ENCODE measurements at places on chromosomes 7 and 10.

DNA sequence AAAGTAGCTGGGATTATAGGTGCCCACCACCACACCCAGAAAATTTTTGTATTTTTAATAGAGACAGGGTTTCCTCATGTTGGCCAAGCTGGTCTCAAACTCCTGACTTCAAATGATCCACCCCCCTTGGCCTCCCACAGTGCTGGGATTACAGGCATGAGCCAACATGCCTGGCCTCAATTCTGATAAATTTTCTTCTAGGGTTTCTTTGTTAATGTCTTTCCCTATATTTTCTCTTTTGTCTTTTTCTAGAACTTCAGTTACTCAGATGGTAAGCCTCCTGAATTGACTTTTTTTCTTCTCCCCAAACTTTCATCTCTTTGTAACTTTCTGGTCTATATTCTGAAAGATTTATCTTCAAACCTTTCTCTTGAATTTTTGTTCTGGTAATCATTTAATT, 12.7 kb upstream of the SMURF1 start:
- no peak for DNase-seq

DNA sequence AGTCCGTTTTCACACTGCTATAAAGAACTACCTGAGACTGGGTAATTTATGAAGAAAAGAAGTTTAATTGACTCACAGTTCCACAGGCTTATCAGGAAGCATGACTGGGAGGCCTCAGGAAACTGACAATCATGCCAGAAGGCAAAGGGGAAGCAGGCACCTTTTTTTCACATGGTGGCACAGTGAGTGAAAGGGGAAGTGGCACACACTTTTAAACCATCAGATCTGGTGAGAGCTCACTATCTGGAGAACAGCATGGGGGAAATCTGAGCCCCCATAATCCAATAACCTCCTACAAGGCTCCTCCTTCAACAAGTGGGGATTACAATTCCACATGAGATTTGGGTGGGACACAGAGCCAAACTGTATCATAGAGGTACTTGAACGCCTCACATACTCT, 30.0 kb downstream of the AGR3 start:
- DNase-seq: peak; percentile 53

DNA sequence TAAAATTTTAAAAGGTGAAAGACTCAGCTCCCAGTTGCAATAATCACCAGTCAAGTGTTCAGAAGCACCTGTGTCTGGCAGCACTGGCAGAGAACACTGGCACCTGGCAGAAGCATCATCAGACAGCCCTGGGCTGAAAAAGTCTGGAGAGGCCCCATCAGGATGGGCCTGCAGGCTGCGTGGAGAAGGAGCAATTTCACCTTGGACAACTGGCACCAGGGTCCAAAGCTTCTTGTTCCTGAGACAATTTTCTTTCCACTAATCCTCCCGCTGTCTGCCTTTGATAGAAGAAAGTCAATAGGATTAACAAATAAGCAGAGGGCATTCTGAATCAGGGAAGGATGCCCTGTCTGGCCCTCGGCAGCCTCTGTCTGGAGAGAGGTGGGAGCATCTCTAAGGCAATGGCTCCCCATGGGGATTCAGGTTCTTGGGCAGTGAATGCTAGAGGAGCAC, 6.5 kb downstream of the COBL start:
- DNase-seq: no peak

- DNase-seq: peak; percentile 67
Measured at GRCh38 chr10:124957404-124957947, 15.6 kb downstream of the ZRANB1 start.

- no peak for DNase-seq
Measured at GRCh38 chr10:73859428-73859783, 14.9 kb downstream of the CAMK2G start.

DNA sequence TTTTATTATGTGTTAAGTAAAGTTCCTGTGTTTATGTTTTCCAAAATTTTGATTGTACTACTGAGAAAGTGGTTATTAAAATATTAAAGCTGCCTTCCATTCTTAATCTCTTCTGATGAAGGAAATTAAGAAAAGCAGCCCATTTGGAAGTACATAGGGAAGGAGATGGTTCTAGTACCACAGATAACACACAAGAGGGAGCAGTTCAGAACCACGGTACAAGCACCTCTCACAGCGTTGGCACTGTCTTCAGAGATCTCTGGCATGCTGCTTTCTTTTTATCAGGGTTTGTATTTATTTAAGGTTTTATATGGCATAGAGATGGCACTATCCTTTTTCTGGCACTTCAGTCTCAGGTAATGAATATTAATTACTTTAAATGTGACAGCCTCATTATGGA, 111.6 kb downstream of the PHTF2 start:
- DNase-seq: no peak

- DNase-seq: no peak
Measured at GRCh38 chr7:50956522-50957155, 173.9 kb upstream of the GRB10 start.

DNA sequence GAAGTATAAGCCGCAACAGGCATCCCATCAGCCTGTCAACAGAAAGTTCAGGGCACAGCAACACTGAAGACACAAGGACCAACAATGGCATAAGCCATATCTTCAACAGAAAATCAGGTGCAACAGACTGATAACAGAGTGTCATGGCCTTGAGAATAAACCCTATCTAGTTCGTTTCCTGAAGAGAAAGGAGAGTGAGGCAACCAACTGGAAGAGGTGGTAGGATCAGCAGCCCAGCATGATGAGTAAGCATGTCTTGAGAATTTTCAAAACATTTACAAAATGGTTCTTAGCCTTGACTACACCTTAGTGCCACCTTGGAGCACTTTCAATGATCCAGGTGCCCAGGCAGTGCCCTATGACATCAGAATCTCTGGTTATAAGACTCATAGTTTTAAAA, 290.2 kb upstream of the SEMA3C start:
- DNase-seq: no peak

GRCh38 chr7:55280031-55280454, 85.1 kb upstream of the LANCL2 start:
- DNase-seq: peak; percentile 60

GRCh38 chr10:118610577-118610976, 15.1 kb upstream of the PRLHR start:
- no peak for DNase-seq

GRCh38 chr7:68730194-68730593, 868.1 kb upstream of the AUTS2 start:
- DNase-seq: no peak

DNA sequence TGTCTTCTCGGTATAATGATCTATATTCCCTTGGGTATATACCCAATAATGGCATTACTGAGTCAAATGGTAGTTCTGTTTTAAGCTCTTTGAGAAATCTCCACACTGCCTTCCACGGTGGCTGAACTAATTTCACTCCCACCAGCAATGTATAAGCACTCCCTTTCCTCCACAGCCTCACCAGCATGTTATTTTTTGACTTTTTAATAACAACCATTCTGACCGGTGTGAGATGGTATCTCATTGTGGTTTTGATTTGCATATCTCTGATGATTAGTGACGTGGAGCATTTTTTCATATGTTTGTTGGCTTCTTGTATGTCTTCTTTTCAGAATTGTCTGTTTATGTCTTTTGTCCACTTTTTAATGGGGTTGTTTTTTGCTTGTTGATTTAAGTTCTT, 33.6 kb downstream of the KIAA1217 start:
- DNase-seq: no peak

DNA sequence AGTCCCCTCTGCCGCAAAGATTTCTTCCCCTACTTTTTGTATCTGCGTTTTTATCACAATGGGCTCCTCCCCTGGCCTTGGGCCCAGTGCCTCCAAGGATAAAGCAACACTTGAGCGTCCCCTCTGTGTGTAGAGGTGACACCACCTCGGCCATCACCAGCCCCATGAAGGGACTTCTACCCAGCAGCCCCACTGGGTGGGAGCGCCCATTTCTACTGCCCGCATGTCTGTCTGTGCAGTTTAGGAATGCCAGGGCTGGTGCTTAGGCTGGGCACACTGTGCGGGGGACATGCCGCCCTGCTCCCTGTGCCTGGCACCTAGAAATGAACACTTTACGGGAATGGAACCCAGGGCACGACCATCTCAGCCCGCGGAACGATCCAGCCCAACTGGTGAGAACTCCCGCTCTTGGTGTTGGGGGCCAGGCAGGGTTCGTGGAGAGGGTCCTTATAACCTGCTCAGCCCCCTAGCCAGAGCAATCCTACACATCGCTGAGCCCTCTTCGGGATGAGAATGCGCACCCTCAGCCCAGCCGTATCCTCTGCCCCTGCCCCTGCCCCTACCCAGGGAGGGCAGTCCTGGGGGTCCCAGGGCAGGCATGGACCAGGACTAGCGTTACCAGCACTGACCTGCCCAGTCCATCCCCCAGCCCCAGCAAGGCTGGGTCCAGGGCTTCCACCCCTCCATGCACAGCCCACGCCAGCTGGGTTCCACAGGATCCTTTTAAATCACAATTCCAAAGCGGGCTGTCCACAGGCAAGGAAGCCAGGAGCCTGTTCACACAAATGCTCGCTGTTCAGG, 12.8 kb downstream of the CRYGN start:
- no peak for DNase-seq

- DNase-seq: no peak
Measured at GRCh38 chr7:24438232-24438631, 135.0 kb upstream of the PALS2 start.

GRCh38 chr10:24449321-24449740, 240.4 kb downstream of the KIAA1217 start:
- DNase-seq: no peak

- no peak for DNase-seq
Measured at GRCh38 chr10:32376771-32377170, 29.8 kb upstream of the EPC1 start.

DNA sequence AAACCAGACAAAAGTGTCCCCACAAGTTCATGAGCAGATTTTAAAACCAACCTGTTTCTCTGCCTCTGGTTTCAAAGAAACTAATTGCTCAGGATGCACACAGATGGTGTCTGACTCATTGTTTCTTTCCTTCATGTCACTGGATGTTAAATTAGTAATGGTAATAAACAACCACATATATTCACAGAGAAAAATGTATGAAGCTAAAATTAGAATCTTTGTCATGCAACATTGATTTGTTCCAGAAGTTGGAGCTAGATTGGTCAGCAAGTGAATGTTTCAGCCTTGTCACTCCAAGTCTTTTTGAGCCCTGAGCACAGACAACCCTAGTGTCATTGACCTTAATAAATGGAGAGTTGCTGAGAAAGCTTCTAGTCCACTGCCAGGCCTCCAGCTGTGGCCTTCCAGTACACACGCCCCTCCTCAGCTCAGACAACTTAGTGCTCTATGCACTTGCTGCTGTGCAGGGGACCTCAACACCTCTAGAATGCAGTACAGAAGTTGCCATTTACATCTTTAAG, 175.9 kb downstream of the CCDC71L start:
- DNase-seq: no peak

GRCh38 chr10:120978589-120979252, 127.6 kb downstream of the WDR11 start:
- DNase-seq: no peak

DNA sequence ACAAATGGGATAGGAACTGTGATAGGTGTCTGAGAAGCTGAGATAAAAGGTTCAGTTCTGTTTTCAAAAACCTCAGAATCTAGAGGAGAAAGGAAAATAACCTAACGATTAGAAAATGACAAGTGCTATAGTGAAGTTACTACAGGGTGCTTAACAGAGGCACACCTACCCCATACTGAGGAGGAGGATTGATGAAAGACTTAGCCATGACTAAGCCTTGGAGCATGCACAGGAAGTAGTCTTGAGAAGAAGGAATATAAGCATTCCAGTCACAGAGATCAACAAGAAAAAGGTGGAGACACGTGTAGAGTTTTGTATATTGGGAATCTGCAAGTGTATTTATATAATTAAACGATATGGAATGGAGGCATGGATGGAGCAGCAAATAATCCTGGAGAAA, 1225.5 kb upstream of the CELF2 start:
- DNase-seq: no peak

GRCh38 chr10:64071218-64071617, 550.0 kb downstream of the REEP3 start:
- no peak for DNase-seq

DNA sequence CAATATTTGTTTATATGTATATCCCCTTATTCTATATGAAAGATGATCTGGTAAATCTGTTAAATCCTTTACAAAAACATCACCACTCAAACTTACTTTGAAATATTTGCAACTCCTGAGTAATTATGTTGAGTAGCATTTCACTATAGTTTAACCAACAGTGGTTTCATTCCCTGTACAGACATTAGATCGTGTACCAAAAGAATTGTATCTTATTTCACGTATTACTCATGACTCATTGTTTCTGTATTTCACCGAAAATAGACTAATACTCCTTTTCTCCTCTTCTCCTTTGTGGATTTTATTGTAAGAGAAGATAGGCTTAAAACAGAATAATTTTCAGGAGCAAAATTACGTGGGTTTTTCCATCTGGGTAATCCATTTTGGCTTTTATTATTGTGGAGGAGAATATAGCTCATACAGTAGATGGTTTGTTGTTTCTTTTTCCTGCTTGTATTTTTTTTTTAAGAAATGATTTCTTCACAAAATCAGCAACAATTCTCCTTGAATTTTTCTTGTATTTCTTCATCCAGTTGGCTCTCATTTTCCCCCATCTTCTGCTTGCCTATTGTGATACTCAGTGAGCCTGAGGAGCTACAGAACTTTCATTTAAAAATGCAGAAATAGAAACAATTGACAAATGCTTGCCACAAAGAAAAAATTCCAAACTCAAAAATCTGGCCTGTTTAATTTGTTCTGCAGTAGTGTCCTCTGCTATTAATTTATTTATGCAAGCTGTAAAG, 90.6 kb upstream of the OIT3 start:
- peak; percentile 42 for DNase-seq

DNA sequence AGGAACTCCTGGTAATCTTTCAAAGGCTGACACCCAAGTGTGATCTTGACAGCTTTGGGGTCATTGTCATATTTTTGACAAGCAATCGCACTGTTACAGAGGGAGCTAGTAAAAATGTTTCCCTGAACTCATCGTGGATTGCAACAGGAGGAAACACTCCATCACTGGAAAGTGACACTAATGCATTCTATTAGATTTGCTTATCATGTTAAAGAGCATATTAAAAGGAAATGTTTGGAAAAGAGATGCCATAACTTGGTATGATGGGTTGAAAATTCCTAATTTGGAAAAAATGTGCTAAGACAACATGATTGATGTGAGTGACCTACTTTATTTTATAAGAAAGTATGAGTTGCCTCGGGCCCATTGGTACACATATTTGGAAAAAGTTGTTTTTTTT, 22.7 kb upstream of the EMX2 start:
- no peak for DNase-seq

GRCh38 chr7:101575721-101576120, 53.4 kb downstream of the MYL10 start:
- DNase-seq: peak; percentile 45

DNA sequence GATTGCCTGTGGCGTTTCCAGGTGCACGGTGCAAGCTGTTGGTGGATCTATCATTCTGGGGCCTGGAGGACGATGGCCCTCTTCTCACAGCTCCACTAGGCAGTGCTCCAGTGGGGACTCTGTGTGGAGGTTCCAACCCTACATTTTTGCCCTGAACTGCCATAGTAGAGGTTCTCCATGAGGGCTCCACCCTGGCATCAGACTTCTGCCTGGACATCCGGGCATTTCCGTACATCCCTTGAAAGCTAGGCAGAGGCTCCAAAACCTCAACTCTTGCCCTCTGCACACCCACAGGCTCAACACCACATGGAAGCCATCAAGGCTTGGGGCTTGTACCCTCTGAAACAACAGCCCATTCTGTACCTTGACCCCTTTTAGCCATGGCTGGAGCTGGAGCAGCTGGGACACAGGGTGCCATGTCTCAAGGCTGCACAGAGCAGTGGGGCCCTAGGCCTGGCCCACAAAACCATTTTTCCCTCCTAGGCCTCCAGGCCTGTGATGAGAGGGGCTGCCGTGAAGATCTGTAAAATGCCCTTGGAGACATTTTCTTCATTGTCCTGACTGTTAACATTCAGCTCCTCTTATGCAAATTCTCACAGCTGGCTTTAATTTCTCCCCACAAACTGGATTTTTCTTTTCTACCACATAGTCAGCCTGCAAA, 10.0 kb upstream of the FGL2 start:
- no peak for DNase-seq
